ENCODE measurements at places on chromosomes 3 and 15. TPM values are rescaled to one million over a fixed set of nuclear protein-coding genes. Genes with fewer than 3 reads are reported as not detected.

GRCh38 chr3:46887980-46888494 is 10.5 kb downstream of the PTH1R start:
- no peak for DNase-seq

DNA sequence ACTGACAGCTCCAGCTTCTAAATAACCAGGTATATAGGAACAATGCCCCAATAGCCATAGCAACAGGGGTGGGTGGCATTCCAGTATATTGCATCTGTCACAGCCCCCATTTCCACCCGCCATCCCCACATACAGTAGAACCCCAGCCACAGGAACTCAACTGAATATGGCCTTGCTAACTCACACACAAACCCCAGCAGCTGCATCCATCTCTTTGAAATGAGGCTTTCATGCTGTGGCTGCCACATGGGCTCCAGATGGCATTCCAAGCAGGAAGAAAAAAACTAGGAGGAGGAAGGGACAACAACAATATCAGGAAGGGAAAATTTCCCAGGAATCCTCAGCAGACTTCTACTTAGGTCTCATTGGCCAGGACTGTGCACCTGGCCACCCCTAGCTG is 54.6 kb downstream of the CCR3 start:
- DNase-seq, result no peak

- DNase-seq, result no peak
Measured at GRCh38 chr15:38071211-38071972, 137.0 kb downstream of the TMCO5A start.

GRCh38 chr3:190089711-190090110 is 31.0 kb downstream of the P3H2 start:
- no peak for DNase-seq

DNA sequence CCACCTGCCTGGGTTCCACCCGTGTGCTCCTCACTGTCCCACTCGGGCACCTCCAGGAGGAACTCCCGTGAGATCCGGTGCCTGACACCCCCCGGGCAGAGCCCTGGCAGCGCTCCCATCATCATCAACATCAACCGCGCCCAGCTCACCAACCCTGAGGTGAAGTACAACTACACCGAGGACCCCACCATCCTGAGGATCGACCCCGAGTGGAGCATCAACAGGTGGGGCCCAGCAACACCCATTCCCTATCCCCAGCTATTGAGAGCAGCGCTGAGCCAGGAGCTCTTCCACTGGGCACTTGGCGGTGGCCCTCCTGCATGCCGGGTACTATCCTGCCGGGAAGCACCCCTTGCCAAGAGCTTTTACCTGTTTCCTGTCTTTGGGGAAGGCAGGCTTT is 33.5 kb downstream of the PLXNA1 start:
- DNase-seq, result no peak

GRCh38 chr15:82108489-82109078 is 62.8 kb upstream of the MEX3B start:
- DNase-seq, result no peak

GRCh38 chr3:119145500-119146167 is at the start of gene TEX55:
Gene TEX55 (plus strand): TSS chr3:119146165. CDS start chr3:119146190, 25 bp downstream.
- peak; percentile 35 for DNase-seq

DUOXA1 gene
- total RNA-seq, result not detected

DNA sequence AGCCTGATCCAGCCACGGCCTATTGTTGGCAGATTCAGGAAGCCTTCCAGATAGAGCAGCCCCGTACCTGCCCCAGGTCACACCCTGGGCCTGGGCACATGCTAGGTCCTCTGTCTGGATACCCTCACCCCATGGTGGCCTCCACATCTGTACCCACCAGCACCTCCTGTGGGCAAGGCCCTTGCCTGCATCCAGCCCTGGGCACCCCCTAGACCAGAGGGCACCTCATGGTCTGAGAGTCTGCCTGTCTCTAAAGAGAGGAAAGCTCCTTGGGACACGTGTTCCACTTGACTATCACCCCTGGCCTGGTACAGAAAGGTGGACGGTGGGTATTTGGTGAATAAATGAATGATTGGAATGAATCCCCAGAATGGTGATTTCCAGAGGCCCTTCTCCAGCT is 8.9 kb upstream of the COMMD4 start:
- DNase-seq, result no peak

- DNase-seq, result no peak
Measured at GRCh38 chr3:30644615-30645014, 38.2 kb downstream of the TGFBR2 start.

CPN2 gene
- total RNA-seq, result not detected

ARPP19 gene
- 195 TPM for total RNA-seq

- DNase-seq, result no peak
Measured at GRCh38 chr3:187568171-187568570, 102.0 kb downstream of the SST start.

DNA sequence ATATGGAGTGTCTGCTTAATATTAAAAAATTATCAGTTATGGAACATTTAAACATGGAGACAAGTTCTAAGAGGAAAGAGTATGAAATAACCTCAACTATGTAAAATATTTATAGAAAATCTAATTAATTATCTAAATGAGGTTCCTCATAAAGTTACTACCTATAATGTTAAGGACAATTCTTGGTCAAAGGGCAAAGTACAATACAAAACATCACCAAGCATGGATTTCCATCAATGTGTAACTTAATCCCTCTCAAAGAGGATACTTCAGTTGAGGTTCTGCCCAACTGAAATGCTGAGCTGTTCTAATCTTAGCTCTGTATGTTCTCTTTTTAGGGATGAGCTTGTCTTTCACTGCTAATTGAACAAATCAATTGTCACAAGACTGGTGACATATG is 56.0 kb upstream of the CHRM5 start:
- DNase-seq, result no peak

- DNase-seq, result no peak
Measured at GRCh38 chr15:90145259-90145658, 43.0 kb upstream of the IDH2 start.

DNA sequence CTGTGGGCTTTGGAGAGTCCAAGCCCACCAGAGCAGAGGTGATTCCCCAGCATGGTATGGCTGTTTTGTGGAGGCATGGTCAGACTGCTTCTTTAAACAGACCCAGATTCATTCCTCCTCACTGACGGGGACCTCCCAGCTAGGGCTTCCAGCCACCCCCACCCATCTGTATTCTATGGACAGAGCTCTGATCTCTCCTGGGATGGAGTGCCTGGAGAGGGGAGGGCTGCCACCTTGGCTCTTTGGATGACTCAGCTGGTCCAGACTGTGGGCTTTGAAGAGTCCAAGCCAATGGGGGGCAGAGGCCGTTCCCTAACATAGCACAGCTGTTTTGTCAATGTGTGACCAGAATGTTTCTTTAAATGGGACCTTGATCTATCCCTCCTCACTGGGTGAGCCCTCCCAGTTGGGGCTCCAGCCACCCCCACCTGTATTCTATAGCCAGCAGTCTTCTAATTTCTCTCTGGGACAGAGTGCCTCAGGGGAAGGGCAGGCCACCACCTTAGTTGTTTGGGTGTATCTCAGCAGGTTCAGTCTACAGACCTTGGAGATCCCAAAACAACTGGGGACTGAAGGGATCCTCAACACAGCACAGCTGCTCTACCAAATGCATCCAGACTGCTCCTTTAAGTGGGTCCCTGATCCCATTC is 122.0 kb upstream of the OSTN start:
- no peak for DNase-seq

GRIP2 gene
- 8.2 TPM for total RNA-seq

DNA sequence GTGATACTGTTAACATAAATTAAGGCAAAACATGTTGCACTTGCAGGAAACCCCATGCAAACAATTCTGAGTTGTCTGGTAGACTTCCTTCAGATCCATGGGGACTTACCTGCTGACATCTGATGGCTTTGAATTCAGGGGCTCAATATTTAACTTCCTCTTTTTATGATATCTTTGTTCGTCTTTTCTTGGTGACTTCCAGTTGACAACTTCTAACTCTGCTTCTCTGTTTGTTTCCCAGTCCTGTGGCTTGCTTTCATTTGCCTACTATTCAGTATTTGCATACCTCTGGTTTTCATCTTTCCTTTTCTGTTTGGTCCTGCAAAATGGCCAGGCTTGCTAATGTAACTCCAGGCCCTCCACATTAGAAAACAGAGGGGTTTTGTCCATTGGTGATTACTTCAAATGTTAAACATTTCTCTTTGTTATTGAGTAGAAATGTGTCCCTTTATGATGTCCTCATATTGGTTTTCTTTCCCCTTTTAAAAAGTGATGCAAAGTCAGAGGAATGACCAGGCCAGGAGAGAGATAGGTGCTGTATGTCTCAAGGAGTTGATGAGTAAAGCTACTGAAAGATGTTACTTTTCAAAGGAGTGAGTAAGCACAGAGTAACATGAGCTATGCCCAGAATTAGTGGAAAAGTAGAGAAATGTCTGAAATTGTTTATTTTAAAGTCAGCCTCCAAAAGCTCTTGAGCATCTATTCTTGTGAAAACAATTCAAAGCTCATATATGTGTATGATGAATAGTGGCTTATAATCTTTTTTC is 335.9 kb downstream of the LPP start:
- no peak for DNase-seq

DNA sequence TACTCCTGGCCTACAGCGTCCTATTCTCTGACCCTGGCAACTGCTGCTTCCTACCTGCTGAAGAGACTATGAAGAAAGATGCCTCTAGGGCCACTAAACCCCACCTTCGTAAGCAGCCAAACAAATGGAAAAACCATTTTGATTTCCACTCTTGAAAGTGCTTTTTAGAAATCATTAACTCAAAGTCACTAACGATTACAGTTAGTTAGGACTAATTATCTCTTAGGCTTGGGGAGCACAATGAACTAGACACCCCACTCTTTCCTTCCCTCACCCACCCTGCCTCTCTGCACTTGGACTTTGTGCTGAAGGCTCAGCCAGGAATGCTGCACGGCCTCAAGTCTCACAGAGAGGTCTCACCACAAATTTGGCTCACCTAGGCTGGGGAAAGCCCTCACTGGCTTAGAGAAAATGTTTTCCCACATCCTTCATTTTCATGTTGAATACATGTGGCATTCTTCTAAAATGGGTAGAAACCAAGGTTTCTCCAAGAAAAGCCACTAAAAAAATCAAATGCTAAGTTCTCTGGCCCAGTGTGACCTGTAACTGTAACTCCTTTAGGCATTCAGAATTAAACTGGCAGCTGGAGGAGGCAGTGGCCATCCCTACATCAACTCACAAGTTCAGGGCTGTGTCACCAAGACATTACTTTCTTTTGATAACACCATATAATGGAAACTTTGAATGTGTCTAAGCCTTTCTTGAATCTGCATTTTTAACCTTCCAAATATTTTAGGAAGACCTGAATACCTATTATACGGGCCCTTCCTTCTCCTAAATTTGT is 47.1 kb downstream of the NPTN start:
- no peak for DNase-seq

- DNase-seq, result no peak
Measured at GRCh38 chr3:99458013-99458412, 180.4 kb upstream of the COL8A1 start.

GRCh38 chr15:91853948-91854638 is 585 bp downstream of the SLCO3A1 start:
- peak; percentile 66 for DNase-seq

- DNase-seq, result no peak
Measured at GRCh38 chr3:125054449-125055329, 1.1 kb downstream of the HEG1 start.

- no peak for DNase-seq
Measured at GRCh38 chr15:64071931-64072765, 21.5 kb downstream of the CIAO2A start.

DNA sequence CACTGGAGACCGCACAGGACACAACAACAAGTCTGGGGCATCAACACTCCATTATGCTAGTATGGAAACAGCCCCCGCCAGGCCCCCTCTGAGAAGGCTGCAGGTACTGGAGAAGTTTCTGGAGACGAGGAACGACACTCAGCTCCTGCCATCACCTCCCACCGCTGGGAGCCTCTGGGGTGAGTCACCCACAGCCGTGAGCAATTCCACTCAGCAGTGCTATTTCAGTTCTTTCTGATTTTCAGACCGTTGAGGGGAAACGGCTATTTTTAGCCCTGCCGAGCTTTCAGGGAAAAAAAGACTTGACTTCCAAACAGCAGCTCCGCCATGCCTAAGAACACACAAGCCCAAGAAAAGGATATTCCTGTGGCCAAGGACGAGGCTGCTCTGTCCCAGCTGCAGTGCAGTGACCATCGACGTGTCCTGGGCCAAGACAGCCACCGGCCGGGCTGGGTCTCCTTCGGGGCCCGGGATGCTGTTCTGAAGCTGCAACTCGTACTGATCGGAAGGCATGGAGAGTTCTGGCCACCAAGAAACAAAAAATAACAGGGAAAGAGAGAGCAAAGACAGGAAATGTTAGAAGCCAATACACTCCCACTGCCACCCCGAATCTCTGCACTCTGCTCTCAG is 40.8 kb downstream of the NUP210 start:
- DNase-seq, result no peak

HHATL gene
- total RNA-seq, result not detected
